Activated CD4-positive, alpha-beta T cell treated with anti-CD3 and anti-CD28 coated beads, Interleukin-2, amount 50 U/mL, for 1 hour (primary cell): ENCODE measurements at places on chromosomes 2 and 18.

GRCh38 chr18:67428805-67429204, 87.7 kb downstream of the DSEL start:
- no peak for DNase-seq

- DNase-seq = no peak
Measured at GRCh38 chr2:96107708-96108065, 8.7 kb downstream of the ADRA2B start.

- DNase-seq = peak; percentile 68
Measured at GRCh38 chr2:101823347-101823791, 125.9 kb downstream of the MAP4K4 start.

DNA sequence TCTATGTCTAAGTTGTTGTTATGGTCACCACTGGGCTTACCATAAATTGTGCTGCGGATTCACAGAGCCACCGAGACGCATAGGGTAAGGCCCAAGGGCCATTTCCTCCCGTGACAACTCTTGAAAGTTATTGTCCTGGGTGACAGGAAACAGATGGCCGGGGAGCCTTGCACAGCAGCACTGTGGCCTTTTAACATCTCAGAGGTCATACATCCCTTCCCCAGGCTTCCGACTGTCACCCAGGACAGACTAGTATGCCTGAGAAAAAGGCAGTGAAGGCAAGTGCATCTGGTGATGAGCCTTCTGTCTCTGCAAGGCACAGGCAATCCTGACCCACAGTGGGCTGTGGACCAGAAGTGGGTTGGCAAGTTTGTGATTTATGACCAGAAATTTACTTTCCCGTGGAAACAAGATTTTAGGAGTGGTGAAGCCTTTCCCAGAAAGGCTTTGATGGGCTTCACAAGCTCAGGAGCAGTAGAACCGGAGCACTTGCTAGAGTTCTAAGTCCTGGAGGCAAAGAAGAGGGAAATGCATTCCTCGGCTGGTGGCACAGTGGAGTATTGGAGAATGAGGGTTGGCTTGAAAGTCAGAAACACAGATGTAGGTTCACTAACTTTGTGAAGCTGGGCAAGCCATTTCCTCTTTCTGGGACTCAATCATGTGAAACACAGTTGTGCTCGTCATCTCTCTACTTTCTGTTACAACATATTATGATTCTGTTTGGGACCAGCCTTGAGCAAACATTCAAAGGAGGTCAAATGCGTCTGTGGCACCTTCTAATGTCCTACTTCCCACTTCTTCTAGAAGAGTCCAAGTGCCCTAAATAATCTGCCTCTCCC, 2.0 kb upstream of the CAPN14 start:
- no peak for DNase-seq

GRCh38 chr2:5701266-5701665, 9.1 kb downstream of the SOX11 start:
- no peak for DNase-seq

- DNase-seq = no peak
Measured at GRCh38 chr2:195734395-195734794, 77.4 kb downstream of the SLC39A10 start.

DNA sequence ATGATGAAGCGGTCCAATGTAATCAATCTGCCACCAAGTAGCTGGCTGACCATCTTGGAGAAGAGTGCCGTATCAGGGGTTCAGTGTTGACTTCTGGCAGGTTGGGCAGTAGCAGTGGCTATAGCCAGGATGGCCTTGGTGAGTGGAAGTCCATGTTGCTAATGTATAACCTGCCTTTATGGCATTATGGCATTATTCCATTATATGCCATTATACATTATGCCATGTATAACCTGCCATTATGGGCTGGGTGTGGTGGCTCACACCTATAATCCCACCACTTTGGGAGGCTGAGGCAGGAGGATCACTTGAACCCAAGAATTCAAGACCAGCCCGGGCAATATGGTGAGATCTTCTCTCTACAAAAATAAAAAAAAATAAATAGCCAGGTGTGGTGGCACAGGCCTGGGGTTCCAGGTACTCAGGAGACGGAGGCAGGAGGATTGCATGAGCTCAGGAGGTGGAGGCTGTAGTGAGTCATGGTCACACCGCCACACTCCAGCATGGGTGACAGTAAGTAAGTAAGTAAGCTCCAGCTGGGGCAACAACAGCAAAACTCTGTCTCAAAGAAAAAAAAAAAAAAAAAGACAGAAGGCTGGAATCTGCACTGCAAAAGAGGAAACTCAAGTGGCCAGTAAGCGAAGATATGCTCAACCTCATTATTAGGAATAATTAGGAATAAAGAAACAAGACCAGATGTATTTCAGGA, 24.4 kb upstream of the EMILIN2 start:
- DNase-seq = no peak

DNA sequence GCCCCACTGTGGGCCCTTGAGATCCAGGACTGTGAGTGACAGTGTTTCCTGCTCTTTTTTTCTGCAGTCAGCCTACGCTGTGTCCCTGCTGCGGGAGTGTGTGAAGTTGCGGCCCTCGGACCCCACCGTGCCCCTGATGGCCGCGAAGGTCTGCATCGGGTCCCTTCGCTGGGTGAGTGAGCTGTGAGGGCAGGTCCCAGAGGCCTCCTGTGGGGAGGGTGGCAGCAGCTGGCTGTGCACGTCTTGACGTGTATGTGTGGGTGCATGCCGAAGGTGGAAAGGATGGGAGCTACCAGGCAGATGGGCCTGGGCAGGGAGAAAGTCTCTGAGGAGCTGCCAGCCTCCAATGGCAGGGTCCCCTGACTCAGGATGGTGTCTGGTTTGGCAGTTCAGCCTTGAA, 95.7 kb upstream of the MCFD2 start:
- no peak for DNase-seq

DNA sequence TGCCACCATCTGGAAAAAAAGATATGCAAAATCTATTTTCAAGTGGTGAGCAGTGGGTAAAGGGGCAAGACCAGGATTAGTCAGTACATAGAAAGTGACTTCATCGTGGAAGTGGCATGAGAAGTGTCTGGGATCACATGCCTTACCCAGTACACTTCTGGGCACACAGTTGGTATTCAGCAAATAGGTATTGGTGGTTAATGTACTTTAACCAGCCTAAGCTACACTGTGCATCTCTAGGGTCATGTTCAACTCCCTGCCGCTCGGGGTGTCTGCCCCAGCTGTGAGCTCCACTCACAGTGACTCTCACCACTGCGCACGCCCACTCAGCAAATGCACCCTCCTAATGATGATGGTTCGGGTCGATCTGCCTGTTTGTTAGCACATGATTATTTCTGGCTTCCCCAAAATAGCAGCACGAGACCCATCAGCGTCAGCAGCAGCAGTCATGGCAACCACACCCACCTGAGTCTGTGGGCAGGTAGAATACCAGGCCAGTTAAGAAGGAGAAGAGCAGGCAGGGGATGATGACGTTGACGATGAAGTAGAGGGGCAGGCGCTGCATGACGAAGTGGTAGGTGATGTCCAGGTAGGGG, 11.1 kb downstream of the CHRNA1 start:
- peak; percentile 38 for DNase-seq

- DNase-seq = no peak
Measured at GRCh38 chr2:162075689-162076132, 1.7 kb upstream of the DPP4 start.

DNA sequence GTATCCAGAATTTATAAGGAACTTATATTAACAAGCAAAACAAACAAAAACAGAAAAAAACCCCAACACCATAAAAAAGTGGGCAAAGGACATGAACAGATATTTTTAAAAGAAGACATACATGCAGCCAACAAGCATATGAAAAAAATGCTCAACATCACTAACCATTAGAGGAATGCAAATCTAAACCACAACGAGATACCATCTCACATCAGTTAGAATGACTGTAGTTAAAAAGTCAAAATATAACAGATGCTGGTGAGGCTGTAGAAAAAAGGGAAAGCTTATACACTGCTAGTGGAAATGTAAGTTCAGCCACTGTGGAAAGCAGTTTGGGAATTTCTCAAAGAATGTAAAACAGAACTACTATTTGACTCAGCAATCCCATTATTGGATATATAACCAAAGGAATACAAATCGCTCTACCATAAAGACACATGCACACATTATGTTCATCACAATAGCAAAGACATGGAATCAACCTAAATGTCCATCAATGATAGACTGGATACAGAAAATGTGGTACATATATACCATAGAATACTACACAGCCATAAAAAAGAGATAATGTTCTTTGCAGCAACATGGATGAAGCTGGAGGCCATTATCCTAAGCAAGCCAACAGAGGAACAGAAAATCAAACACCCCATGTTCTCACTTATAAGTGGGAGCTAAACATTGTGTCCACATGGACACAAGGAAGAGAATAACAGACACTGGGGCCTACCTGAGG, 25.3 kb downstream of the PREPL start:
- DNase-seq = no peak

- DNase-seq = no peak
Measured at GRCh38 chr2:37654419-37654818, 17.0 kb downstream of the CDC42EP3 start.

DNA sequence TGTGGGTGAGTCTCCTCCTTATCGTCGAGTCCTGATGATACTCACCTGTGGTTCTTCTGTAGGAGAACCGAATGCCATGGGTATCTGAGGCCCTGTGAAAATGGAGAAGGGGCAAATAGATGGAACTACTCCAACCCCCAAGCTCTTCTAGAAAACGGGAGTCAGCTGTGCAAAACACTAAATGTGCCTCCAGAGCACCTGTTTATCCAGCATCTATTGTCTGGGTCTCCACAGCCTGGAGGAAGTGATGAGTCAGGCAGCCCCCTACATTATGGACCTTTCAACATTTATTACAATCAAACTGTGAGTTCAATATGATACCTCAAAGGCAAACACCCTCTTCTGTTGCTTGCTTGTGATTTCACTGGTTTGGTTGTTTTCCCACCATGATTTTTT, 9.8 kb upstream of the LRRFIP1 start:
- DNase-seq = no peak

GRCh38 chr2:44295633-44296359, 20.5 kb downstream of the SLC3A1 start:
- DNase-seq = no peak

- DNase-seq = no peak
Measured at GRCh38 chr18:36281936-36282335, 15.6 kb upstream of the FHOD3 start.

DNA sequence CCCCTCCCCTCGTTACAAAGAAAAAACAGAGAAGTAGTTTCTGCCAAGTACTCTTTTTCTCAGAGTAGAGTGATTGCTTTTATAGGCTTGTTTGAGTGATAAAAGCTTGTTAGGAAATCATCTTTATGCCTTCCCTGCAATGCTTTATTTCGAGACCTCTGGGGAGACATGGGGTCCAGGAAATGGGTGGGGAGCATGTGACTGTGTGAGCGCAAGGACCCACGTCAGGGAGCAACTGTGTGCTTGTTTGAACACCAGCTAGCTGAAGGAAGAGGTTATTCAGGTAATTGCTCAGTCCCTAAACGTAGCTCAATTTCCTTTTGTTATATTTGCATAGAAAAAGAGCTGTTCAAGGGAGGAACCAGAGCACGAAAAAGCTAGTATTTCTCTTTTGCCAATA, 187.3 kb downstream of the FAM210A start:
- DNase-seq = peak; percentile 27

GRCh38 chr2:98800330-98801064, 69.6 kb upstream of the MGAT4A start:
- DNase-seq = no peak

DNA sequence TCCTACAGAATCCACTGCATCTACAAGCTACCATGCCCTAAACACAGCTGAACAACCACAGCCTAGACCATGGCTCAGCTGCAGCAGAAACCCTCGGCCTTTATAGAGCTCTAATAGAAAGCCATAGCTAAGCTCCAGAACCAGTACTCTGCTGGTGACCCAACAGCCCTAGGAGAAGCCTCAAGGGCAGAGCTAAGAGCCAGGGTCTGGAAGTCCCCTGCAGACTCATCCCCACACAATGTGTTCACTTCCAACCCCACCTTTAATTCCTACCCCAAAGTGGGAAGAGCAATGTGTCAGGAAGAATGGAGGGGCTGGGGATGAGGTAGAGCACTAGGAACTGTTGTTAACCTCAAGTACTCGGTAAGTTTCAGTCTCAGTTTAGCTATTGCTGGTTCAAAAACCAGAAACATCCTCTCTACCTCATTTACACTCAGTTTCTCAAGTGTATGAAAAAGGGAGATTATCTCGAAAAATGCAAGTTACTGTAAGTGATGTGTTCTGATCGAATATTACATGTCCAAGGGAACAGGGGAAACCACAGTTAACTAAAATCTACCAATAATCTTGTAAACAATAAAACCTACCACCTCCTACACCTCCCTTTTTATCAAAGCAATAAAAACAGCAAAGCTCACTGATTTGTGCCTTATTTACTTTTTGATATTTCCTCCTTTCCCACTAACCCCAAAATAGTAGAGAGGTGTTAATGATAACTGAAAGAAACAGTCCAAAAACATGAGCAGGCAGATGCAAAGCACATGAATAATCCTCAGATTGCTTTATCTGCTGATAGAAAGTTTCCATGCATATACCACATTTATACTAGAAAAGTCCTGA, 36.2 kb downstream of the THADA start:
- no peak for DNase-seq

DNA sequence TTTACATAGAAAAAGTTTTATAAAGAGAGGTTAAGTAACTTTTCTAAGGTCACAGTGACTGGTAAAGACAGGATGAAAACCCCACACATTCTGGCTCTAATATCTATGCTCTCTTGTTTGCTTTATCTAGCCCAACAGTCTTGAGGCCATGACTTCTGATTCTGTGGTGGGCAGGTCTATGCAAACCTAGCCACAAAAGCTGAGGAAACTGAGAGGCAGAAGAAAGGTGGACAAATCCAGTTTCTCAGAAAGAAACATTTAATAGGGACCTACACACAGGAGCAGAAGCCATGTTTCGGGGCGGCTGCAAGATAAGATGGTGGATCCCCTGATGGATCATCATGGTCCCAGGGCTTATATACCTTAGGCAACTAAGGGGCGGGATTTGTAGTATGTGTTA, 21.8 kb downstream of the HSPD1 start:
- DNase-seq = no peak

DNA sequence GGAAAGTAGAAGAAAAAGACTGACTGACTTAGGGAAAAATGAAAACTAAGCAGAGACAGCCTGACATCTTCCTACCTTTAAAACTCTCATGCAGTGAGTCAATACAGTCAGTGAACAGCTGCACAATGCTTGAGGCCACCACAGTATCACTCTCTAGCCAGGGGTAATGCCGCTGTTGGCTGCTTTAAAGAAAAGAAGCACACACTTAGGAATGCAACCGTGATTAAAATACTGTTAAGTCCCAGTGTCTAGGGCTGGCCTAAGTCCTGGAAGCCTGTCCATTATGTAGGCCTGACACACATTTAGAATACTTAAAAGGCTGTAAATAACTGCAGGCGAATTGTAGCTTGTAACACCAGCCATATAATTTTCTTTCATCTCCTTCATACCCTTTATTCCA, 50.7 kb downstream of the SIGLEC15 start:
- DNase-seq = no peak

DNA sequence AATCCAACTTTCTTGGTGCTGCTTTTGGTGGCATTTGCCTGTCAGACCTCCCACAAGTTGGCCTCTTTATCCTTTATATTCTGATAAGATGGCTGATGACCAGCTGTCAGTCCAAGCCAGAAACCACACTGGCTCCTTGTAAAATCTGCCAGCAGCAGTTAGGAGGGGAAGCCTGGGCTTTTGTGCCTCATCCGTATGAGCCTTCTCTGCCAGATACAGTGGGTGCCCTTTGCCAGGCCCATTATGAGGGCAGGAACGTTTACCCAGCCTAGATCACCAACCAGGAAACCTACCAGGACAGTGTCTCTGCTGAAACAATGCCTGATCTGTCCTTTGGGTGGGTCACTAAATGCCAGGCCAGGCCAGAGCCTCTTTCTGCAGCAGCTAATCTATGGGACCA, 202.9 kb upstream of the SP5 start:
- DNase-seq = no peak
